Hair follicle dermal papilla cell (primary cell): ENCODE measurements at places on chromosomes 1 and 21. TPM values are rescaled to one million over a fixed set of nuclear protein-coding genes. Genes with fewer than 3 reads are reported as not detected.

MYOC gene
- total RNA-seq = not detected in 2 replicates

TRAF3IP3 gene
- under 0.01 TPM in 1 of 2 replicates, not detected in the other for total RNA-seq

NCF2 gene
- total RNA-seq = not detected in 2 replicates

ZYG11A gene
- total RNA-seq = 1.8 and 2.1 TPM in 2 replicates

NBPF6 gene
- total RNA-seq = not detected in 2 replicates

SLC30A10 gene
- total RNA-seq = not detected in 2 replicates

OR2T11 gene
- total RNA-seq = not detected in 2 replicates

ANGPTL3 gene
- total RNA-seq = under 0.01 and 0.12 TPM in 2 replicates

OR2L2 gene
- total RNA-seq = under 0.01 TPM in 1 of 2 replicates, not detected in the other

SPATA6 gene
- total RNA-seq = 8.4 and 10.2 TPM in 2 replicates

OR2AK2 gene
- total RNA-seq = 0.49 TPM in 1 of 2 replicates, not detected in the other

CR1L gene
- total RNA-seq = not detected in 2 replicates

S100A2 gene
- total RNA-seq = 3.4 and 6.8 TPM in 2 replicates

NMNAT2 gene
- total RNA-seq = 1.9 and 3.3 TPM in 2 replicates

S100B gene
- total RNA-seq = 1.1 and 1.5 TPM in 2 replicates

PCAT6 gene
- total RNA-seq = not detected in 2 replicates

ST6GALNAC5 gene
- 81.5 and 135 TPM in 2 replicates for total RNA-seq

SDC3 gene
- 172 and 175 TPM in 2 replicates for total RNA-seq

MIXL1 gene
- total RNA-seq = not detected in 2 replicates

ERICH3 gene
- total RNA-seq = not detected in 2 replicates
